ENCODE measurements at places on chromosomes 5 and 9.

- no peak for DNase-seq
Observed at GRCh38 chr9:33193818-33194217, 26.7 kb upstream of the B4GALT1 start.

DNA sequence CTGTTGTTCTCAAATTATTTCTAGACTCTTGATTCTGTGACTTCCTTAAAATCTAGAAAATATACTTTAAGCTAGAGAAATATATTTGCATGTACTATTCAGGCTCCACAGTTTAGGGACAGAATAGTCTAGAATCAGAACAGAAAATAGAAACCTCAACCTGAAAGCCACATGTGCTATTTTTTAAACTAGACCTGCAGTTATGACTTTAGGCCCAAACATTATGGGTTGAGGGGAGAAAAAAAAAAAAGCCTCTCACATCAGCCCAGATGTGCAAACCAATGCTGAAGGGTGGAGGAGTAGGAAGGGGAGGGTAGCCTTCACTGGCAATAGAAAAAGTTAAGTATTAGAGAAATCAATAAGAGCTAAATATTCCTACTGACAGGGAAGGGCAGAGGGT lies 35.7 kb downstream of the ELL2 start:
- no peak for DNase-seq

- DNase-seq = no peak
Observed at GRCh38 chr5:168724227-168724626, 145.1 kb upstream of the PANK3 start.

GRCh38 chr9:105117234-105117633 lies 127.2 kb upstream of the SLC44A1 start:
- no peak for DNase-seq

- DNase-seq = no peak
Observed at GRCh38 chr9:135978642-135979546, 17.7 kb upstream of the UBAC1 start.

- DNase-seq = no peak
Observed at GRCh38 chr9:109639674-109640579, 140.1 kb upstream of the PALM2AKAP2 start.

DNA sequence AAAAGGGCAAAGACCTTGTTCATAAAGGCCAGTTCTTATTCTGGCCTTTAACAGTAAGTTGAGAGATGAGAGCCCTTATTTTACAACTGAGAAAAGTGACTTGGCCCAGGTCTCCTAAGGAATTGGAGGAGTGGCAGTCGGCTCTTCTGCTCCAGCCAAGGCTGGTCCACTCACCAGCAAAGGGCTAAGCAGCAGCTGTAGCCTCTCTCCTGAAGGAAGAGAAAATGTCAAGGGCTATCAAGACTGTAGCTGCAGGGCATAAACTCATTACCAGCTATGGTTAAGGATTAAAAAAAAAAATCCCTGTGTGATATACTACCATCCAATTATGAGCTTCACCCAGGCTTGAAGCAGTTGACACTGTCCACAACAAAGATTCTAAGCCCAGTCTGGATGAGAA lies 138.6 kb upstream of the RAD23B start:
- no peak for DNase-seq

GRCh38 chr5:181063514-181063913 lies 23.4 kb downstream of the BTNL9 start:
- DNase-seq = no peak

DNA sequence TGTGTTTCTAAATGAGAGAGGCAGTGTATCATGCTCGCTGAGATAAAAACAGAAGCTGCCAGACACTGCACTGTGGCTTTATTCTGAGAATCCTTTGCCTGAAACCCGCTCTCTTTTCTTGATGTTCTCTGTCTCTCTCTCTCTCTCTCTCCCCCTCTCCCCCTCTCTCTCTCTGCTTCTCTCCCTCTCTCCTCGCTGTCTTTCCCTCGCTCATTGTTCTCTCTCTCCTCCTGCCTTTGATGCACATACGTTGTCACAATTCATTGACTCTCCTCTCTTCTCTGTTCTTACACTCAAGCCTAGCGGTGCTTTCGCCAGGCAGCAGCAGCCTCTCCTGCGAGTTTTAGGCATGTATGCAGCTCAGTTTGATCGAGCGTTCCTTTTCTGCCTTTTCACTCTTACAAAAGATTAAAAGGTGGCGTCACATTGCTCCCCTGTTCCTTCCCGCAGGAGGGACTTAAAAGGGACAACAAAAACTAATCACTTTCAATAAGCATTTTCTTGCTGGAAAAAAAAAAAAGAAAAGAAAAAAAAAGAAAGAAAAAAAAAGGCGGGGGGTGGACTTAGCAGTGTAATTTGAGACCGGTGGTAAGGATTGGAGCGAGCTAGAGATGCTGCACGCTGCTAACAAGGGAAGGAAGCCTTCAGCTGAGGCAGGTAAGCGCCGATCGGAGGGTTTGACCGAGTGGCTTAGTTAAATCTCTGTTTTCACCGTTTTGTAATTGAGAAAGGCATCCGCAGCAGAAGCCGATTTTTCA lies 717.9 kb upstream of the WWC1 start:
- DNase-seq = no peak

DNA sequence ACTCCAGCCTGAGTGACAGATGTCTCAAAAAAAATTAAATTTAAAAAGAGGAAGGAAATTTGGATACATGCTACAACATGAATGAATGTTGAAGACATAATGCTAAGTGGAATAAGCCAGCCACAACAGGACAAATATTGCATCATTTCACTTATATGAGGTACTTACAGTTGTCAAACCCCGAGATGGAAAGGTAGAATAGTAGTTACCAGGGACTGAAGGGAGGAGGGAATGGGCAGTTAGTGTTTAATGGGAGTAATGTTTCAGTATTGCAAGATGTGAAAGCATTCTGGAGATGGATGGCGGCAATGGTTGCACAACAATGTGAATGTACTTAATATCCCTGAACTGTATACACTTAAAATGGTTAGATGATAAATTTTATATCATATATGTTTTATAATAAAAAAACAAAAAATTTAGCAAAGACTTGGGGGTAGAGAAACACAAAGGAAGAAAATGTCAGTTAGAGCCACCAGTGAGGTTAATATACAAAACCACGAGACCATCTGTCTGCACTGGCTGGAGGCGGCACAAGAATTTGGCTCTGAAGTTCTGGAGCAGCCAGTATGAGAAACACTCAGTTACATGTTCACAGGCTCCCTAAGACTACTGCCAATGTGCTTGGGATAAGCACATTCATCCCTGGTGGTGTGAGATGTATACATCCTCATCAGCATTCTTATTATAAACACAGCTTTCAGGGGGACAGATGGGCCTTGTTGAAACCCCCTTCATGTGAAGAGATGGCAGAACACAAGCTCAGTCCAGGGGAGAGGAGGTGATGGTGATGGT lies 37.0 kb upstream of the RPS23 start:
- DNase-seq = no peak

GRCh38 chr5:6755519-6755918 lies 42.3 kb downstream of the TENT4A start:
- DNase-seq = no peak

- DNase-seq = no peak
Observed at GRCh38 chr5:164748861-164749260, 1243.4 kb downstream of the MAT2B start.

DNA sequence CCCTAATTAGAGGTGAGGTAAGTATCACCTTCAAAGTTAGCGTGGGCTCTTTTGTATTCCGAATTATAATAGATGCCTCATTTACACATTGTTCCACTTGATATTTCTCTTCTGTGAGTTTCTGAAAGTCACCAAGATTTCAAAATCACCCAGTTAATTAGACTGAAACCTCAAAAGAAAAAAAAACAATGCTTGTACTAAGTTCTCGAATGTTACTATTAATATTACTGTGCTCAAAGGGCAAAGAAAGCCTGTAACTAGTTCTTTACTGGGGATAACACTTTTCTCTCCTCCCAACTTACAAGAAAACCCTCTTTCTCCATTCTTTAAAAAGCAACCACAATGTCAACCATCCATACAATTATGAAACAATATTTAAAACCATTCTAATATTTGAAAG lies 98.5 kb downstream of the STRBP start:
- DNase-seq = no peak

DNA sequence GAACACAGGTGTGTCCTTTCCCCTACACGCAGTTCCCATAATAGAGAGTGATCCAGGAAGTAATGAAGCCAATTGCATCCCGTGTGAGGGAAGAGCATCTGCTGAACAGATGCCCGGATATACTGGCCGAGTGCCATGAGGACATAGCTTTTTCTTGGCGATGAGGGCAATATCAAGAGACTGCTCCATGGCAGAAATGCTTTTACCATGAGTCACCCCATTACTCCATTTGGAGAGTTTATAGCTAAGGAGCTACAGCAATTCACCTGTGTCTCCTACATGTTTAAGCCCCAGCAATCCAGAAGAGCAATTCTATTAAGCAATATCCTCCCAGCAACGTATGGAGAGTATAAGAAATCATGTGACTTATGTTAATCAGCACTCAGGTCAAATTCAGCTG lies 222.0 kb upstream of the KLF4 start:
- DNase-seq = no peak

DNA sequence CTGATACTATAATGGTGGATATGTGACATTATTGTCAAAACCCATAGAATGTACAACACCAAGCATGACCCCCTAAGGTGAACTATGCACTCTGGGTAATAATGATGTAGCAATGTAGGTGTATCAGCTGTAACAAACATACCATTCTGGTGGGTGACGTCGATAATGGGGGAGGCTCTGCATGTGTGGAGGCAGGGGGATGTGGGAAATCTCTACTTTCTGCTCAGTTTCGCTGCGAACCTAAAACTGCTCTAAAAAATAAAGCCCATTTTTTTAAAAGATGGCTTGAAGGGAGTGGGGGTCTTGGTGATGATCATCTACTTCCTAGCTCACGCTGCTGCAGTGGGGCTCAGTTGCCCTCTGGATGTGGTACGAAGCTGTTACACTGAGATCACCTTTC lies 51.1 kb downstream of the RASGEF1C start:
- no peak for DNase-seq

DNA sequence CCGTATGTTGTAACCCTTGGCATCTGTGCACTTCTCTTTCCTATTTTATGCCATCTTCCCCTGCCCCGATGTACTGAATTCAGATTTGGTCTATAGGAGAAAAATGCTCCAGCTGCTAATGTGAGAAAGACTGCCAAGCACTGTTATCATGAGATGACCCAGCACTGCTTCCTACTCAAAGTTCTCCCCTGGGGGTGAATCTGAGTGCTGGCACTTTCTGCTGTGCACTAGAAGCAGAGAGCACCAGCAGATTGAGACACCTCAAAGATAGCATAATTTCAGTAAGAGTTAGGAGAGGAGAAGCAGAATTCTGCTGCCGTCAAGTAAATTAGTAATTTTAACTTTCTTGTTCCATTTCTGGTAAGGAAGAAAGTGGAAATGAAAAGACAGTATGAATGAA lies 92.8 kb upstream of the ACOT12 start:
- no peak for DNase-seq

GRCh38 chr9:87310827-87311523 lies 186.7 kb upstream of the DAPK1 start:
- no peak for DNase-seq

- no peak for DNase-seq
Observed at GRCh38 chr9:77474936-77475335, 173.2 kb downstream of the GNA14 start.

DNA sequence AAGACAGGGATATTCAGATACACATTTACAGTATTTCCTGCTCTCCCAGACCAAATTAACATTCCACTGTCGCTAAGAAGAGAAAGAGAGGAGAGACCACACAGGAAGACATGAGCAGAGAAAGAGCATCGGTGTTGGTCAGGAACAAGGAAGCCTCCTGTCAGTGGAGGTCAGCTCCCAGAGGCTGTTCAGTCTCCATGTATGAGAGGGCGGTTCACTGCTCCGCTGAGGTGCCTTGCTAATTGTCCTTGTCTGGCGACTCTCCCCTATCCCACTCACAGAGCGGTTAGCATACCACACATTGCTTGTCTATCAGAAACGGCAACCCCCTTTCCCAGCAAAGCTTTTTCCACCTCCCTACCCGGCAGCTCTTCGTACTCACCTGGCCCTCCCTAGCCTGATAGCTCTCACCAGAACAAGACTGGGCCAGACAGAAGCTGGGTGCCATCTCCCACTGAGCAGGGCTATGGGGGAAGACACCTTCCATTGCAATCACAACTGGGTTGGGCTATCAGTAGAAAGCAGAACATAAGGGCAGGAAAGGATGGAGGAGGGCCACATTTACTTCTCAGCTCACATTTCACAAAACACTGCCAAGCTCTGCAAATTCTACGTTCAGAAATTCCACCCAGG lies 58.6 kb upstream of the LMNB1 start:
- DNase-seq = no peak

DNA sequence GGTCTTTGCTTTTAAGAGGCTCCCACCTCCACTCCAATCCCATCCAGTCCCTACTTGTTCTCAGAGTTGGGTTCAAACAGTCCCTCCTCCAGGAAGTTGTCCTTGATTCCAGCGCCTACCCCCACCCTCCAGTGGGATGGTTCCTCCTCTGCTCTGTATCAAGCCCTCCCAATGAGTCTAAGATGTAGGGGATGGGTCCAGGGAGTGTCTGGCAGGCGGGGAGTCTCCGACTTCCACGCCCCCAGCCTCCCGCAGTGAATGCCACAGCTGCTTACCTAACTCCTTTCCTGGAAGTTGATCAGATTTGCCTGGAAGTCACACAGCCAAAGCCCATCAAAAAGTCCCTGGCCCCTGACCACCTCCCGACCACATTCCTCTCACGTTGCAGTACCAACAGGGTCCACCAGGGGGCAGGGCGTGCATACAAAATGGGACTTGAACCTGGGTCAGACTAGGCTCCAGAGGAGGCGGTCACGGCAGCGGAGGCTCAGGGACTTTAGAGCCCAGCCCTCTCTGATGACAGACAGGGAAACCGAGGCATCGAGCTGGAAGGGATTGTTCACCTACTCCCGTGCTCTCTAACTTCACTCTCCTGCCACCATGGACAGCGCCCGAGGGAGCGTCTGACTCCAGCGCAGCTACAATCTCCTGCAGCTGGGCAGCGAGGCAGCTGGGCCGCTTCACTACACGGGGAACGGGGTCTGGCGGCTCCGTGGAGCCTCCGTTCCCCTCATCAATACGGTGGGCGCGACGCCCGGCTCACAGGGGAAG lies 25.0 kb upstream of the TDRD7 start:
- DNase-seq = peak; percentile 29

- no peak for DNase-seq
Observed at GRCh38 chr9:78786794-78787193, 489.9 kb downstream of the PSAT1 start.

DNA sequence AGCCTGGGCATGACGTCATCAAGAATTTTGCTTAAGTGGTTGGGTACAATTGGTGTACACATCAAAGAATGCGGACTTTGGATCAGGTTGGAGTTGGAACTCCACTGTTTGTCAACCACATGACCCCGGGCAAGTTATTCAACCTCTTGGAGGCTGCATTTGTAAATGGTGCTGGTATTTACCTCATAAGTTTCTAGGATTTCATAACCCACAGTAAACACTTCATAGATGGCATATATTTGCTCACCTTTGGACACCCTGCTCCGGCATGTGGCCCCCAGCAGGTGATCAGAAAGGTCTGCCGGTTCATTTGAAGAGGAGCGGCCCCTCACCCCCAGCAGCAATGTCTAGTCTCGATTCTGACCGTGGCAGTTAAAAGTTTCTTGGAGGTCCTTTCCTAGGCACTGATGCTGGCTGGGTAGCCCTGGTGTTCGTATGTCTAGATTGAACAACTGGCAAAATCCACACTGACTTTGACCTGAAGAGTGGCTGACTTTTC lies 60.6 kb downstream of the IL6ST start:
- no peak for DNase-seq

- DNase-seq = no peak
Observed at GRCh38 chr5:99054972-99055371, 126.2 kb upstream of the CHD1 start.

GRCh38 chr5:73213566-73213998 lies 40.6 kb downstream of the TMEM174 start:
- no peak for DNase-seq

Measured in activated CD8-positive, alpha-beta memory T cell treated with anti-CD3 and anti-CD28 coated beads for 1 hour (primary cell).